Fibroblast of skin of scalp (primary cell): ENCODE measurements at places on chromosomes 2 and 18.

GRCh38 chr2:228827056-228827700, 443.9 kb downstream of the PID1 start:
- no peak for DNase-seq

DNA sequence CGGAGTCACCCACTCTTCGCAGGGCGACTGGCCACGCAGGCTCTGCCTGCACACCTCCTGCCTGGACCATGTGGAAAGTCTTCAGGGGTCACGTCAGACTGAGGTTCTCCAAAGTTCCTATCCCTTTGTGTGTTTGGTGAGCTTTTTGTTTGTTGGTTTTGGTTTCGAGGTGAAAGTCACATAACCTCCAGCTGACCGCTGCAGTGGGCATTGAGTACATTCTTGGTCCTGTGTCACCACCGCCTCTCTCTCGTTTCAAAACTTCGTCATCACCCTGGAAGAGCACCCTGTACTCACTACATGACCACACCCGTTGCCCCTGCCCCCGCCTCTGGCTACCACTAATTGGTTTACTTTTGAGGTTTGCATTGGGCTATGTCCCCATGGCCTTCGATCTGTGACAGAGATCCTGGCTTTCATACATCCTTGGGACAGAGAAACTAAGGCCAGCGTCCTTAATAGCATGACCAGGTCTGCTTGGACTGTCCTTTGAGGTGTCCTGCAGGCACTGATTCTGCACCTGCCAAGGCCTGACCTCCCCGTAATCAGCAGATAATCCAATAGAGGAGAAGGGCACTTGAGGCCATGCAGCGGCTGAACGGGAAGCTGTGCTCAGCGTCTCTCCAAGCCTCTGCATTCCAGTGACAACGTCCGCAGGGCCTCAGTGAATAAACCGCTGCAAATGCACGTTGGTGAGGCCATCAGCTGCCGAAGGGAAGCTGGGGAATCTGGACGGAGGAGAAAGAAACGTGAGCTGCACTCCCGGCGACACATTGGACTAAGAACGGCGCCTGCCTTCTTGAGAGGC, 46.8 kb downstream of the SH3BP4 start:
- DNase-seq = no peak

- no peak for DNase-seq
These were observed 293.6 kb downstream of the STK39 start for GRCh38 chr2:167953776-167954175.

- peak; percentile 70 for DNase-seq
These were observed 9.8 kb downstream of the LGALSL start for GRCh38 chr2:64463781-64464180.

GRCh38 chr2:98487806-98488189, 43.1 kb downstream of the INPP4A start:
- peak; percentile 17 for DNase-seq

GRCh38 chr2:226411727-226412360, 387.8 kb downstream of the IRS1 start:
- DNase-seq = peak; percentile 40

GRCh38 chr2:10658041-10658913, 31.5 kb downstream of the NOL10 start:
- peak; percentile 92 for DNase-seq

DNA sequence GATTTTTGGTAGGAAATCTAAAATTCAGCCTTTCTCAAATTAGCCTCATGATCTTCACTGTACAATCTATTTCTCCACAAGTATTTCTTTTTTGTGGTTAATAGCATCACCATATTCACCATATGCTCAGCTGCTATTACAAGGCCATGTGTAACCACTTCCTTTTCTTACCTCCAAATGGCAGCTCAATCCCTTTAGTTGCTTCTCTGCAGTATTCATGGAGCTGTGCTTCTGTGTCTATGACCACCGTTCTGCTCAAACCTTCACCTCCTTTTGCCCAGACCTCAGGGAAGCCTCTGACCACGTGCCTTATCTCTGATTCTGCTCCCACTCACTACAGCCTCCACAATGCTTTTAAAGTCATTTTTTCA, 126.7 kb upstream of the TMEM200C start:
- no peak for DNase-seq

DNA sequence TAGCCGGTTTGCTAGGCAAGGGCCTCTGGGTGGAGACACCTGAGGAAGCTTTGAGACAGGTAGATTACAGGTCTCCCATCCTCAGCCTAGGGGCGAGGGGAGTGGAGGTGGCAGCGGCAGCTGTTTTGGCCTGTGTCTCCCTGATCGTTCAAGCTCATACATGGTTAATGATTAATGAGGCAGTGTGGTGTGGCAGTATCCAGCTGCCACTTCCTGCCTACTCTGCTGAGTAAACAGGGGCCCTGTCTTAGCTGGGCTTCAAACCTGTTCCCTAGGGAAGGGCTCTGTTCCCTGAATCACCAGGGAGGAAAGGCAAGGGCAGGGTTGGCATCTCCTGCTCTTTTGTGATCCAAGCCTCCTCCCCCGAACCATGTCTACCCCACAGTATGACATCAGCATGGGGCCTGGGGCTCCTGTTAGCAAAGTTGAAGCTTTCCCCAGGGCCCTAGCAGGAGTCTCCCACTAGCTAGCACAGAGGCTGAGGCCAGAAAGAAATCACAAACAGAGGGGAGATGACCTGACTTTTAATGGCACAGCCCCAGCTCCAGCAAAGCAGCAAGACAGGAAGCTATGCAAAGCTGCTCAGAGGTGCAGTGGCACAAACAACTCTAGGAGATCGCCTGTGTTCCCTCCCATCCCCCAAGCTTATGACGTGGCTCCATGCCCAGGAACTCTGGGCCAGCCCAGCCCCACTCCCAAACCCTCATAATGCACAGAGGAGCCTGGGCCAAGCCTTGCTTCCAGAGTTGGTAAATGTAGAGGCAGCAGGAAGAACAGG, 3.7 kb upstream of the TUBA4B start:
- DNase-seq = peak; percentile 82

DNA sequence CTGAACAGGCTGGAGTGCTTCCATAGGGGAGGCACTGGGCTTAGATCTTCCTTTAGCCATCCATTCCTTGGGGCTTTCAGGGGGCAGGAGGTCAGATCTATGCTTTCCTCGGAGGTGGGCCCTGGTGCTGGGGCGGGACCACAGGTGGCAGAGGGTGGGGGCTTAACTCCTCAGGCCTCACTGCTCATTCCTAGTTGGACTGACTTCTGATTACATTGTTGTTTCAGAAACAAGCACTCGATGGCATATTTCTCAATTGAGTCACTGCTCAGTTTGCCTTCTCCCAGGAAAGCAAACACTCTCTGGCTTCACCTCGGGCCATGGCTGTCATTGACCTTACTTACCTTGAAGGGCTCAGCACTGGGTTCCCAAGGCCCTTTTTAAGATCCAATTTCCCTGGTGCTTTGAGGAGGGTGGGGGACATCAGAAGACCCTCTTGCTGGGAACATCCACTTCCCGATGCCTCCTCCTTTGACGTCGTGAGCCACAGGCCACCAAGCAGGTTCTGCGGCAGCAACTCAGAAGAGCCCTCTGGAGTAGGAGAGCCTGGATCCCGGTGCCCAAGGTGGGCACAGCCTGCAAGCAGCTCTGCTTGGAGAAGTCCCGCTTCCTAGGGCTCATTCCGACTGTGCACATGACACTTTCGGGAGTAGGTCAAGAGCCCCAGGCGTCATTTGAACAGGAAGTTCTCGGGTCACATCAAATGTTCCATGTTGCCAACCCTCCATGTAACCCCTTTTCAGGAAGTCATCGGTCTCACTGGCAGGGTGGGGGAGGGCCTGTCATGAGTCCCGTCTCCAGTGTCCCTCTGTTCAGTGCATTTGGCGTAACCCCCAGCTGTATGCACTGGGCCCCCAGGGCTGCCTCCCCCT, 40.6 kb downstream of the SDC1 start:
- peak; percentile 69 for DNase-seq

DNA sequence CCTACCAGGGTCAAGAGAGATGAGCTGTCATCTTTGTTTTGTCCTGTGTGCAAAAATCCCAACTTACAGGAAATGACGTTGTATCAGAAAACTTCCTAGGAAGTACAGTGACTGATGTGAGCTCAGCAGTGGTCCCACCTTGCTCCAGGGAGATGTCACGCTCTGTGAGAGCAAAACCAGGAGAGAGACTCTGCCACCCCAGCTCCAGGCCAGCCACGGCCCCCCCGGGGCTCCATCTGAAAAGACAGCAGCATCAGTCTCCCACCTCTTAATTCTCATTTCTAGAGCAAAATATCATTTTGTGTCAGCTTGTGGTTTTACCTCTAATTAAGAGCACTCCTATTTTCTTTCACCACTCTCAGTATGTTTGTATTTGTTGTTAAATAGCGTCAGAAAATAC, 57.5 kb downstream of the MYL12B start:
- no peak for DNase-seq

DNA sequence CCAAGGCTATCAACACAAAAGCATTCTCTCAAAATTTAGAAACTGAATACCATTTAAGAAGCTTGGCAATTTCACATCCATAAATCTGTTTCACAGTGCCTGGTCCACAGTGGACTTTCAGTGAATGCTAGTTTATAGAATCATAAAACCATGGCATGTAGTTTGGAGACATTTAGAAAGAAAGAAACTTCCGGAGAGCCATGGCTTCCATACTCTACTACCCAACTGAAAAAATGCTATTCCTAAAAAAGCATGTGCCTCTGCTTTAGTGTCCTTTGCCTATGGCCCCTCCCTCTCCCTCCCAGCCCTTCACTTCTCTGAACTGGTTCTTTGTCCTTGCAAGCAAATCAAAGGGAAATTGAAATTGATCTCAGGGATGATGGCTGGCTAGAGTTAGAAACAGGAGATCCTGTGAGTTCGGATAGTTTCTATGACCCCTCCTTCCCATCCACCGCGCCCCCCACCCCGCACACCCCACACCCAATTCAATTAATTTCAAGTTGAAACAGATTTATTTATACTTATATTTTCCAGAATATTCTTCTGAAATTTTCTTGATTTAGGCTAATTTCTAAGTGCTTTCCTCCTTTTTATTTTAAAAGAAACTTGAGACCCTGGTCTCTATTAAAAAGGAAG, 248.3 kb downstream of the TRIB2 start:
- no peak for DNase-seq

- DNase-seq = no peak
These were observed 28.9 kb downstream of the EFEMP1 start for GRCh38 chr2:55894720-55895119.

DNA sequence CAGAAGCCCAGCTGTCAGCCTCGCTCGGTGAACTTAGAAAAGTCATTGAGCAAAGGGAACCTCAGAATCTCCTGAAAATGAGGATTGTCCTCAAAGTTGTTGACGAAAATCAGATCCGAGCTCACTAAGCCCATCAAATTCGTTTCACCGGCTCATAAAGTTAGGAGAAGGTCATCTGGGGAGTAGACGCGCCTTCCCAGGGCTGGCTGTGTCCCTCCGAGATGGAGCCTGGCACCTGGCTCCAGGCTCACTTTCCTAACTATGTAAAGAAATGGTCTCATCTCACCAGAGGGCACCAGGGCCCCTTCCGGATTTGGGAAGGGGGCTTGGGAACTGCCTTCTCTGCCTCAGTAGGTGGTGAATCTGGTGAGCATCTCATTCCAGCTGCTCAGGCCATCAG, 145.5 kb downstream of the PXDN start:
- no peak for DNase-seq

DNA sequence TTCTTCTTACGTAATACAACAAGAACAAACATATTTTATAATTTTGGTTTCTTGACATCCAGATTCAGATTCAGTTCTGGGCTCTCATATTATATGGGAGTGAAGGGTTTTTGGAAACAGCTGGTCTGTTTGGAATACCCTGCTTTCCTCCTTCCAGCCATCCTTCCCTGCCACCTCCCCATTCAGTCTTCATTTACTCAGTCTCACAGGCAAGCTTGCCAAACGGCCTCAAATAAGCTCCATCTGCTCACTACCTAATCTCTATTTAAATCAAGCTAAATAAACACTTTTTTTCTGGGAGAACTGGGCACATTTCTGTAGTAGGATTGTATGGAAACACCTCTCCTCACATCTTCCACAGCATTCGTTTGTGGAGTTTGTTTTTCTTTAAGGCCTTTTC, 147.5 kb downstream of the RND3 start:
- no peak for DNase-seq

GRCh38 chr18:7195266-7195665, 35.6 kb upstream of the LRRC30 start:
- DNase-seq = no peak

DNA sequence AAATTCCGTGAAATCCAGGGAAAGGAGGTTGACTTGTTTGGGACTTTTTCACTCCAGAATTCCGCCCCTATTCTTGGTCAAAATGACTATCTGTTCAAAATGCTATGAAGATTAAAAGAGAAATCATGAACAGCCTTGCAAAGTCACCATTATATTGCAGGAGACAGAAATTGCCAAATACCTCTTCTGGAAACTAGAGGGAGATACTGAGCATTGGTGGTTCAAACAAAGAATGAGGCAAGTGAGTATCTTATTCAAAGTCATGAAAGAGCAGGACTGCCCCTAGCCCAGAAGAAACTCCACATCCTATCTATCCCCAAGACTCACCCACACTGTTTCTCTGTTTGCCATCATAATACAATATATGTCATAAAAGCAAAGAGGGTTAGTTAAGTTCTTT, 862.3 kb upstream of the POU3F3 start:
- DNase-seq = peak; percentile 6

DNA sequence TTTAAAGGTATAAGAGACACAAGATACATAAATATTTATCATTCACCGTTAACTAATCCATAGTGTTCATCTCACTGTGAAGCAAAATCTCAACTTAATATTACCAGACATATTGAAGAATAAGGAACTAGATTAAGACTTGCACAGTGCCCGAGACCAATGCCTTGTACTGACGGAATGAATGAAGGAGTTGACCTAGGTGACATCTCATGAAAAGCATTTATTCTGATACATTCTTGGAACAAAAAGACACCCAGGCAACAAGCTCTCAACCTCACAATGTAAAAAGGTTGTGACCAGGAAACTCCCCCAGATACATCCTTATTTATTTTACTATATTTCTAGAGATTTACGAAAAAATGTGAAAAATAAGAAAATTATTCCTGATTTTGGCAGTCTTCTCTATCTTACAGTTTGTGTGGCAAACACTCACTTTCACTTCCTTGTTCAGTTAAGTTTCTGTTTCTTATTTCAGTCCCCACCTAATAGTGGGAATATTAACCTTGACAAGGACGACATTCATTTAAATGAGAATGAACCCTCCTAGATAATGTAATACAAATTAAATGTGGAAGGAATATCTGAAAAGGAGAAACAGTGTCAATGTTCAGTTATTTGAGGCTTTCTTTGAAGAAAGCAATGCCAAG, 28.4 kb downstream of the M1AP start:
- DNase-seq = no peak

DNA sequence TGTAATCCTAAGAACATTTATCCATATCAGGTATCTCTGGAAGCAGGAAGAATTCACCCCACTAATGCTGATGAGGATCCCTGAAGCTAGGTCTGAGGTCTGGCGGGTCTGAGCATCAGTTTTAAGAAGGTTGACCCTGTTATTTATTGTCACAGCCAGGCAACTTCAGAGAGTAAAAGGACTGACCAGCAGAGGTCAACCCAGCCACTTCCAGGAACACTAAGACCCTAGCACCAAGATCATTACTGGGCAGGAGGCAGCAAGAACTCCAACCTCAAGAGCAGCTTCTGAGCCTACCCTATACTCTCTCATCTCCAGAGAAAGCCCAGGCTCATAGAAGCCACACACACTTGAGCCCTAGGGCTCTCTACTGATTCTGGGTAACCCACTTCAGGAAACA, 901.4 kb downstream of the DCDC2C start:
- peak; percentile 0 for DNase-seq
